Activated CD4-positive, alpha-beta T cell treated with anti-CD3 and anti-CD28 coated beads, Interleukin-2, amount 10 ng/mL, durations not matched to agents 7 days and 5 days (primary cell): ENCODE measurements at places on chromosomes 12 and 14. TPM values are rescaled to one million over a fixed set of nuclear protein-coding genes. Genes with fewer than 3 reads are reported as not detected.

DNA sequence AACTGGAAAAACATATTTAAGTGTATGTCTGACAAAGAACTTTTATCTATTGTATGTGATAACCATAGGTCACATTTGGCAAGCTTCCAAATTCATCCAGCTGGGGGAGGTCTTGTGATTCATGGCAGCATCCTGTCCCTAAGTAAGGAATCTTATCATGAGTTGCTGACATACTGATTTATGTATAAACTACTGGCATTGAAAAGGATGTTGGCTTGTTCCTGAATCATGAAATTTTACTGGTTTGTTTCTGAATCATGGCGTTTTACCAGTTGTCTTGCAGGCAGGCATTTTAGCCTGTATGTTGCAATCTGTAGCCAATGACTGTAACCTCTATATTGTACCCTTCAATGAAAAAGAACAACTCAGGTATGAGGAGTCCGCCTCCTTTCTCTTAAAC lies 244.8 kb downstream of the IPO8 start:
- no peak for DNase-seq

DNA sequence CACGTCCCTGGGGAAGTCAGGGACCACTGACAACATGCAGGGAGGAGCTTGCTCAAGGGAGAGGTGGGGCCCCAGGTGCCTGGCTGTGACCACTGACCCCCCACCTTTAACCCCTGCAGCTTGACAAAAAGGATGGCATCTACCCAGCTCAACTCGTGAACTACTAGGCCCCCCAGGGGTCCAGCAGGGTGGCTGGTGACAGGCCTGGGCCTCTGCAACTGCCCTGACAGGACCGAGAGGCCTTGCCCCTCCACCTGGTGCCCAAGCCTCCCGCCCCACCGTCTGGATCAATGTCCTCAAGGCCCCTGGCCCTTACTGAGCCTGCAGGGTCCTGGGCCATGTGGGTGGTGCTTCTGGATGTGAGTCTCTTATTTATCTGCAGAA lies 26.3 kb downstream of the HIP1R start:
- DNase-seq: no peak

OAS1 gene
- total RNA-seq: 197 TPM

DNA sequence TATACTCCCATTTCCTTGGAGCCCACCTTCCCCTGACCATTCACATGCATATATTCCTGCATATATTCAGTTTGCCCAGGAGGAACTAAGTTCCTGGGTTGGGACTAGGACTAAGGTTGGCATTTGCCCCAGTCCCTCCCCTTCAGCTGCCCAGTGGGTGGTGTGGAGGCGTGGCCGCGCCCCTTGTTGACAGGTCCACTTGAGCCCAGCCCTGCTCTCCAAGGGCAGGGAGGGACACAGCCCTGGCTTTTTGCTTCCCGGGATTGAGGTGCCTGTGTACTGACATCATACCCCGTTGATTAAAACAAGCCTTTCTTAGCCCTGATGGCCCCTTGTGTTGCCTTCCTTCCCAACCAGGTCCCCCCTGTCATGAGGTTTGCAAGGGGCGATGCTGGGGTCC lies 7.3 kb downstream of the ERBB3 start:
- no peak for DNase-seq

GLS2 gene
- total RNA-seq: 1.9 TPM

GRCh38 chr14:95104911-95105310 lies 52.4 kb downstream of the DICER1 start:
- no peak for DNase-seq

GRCh38 chr12:1104088-1104800 lies 113.2 kb downstream of the ERC1 start:
- DNase-seq: no peak

DNA sequence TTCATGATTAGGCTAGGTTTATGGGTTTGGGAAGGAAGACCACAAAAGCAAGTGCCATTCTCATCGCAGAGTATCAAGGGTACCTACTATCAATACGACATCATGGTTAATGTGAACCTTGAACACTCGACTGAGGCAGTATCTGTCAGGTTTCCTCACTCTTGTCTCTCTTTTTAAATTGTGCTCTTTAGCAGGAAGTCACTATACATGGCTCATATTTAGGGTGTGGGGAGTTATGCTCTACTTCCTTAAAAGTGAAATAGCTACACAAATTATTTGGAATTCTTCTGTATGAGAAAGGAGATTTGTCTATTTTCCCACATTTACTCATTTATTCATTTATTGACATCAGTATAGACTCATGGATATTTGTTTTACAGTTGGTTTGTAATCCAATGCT lies 5.9 kb upstream of the CLEC4E start:
- DNase-seq: no peak

DNA sequence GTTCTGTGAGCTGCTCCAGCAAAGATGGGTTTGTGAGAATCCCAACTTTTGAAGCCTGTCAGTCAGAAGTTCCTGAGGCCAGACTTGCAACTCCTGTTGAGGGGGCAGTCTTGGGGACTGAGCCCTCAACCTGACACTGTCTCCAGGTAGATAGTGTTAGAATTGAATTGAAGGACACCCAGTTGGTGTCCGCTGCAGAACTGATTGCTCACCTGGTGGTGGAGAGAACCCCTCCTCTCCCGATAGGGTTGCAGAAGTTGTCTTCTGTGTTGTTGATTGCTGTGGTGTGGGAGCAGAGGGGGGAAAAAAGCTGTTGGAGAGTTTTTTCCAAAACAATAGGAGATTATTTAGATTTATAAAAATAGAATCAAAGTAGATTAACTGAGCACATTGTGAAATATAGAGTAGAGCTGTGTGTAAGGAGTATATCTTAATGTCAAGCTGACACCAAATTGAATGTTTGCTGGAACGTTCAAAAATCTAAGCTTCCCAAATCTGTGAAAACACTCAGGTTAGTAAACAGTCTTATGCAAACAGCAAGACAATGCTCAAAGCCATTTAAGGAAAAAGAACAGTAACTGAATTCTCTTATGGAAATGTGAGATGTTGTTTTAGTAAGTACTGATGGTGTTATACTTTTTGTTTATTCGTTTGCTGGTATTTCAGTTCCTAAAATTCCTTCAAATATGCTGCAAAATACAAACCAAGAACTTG lies 18.6 kb downstream of the HIF1A start:
- no peak for DNase-seq

CLEC7A gene
- total RNA-seq: not detected

- no peak for DNase-seq
Measured at GRCh38 chr12:52649066-52649465, 2.9 kb downstream of the KRT2 start.

DNA sequence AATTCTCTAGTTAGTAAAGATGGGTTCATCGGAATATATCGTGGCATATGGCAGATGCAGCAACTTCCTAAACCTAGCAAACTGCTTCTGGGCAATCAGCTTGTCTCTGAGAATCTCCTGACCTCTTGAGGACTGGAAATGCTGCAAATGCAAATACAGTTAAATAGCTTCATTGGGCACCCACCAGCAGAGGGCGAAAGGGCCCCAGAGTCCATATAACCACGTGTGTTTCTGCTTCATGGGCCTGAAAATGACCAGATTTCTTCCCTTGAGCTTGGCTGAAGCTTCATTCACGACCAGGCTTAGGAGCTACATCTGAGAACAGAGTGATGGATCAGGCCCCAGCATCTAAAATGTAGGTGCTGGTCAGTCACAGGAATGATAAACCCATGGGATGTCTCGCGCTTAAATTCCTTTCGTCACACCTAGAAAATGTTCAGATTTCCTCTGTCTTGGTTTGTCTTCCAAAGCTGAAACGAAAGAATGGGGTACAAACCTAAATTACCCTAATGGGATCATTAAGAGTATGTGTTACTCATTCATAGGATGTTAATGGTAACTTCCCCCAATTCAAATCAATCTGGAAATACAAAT lies 1482.5 kb upstream of the TMEM132C start:
- peak; percentile 12 for DNase-seq

CLEC9A gene
- not detected for total RNA-seq

ST8SIA1 gene
- total RNA-seq: 0.62 TPM

DNA sequence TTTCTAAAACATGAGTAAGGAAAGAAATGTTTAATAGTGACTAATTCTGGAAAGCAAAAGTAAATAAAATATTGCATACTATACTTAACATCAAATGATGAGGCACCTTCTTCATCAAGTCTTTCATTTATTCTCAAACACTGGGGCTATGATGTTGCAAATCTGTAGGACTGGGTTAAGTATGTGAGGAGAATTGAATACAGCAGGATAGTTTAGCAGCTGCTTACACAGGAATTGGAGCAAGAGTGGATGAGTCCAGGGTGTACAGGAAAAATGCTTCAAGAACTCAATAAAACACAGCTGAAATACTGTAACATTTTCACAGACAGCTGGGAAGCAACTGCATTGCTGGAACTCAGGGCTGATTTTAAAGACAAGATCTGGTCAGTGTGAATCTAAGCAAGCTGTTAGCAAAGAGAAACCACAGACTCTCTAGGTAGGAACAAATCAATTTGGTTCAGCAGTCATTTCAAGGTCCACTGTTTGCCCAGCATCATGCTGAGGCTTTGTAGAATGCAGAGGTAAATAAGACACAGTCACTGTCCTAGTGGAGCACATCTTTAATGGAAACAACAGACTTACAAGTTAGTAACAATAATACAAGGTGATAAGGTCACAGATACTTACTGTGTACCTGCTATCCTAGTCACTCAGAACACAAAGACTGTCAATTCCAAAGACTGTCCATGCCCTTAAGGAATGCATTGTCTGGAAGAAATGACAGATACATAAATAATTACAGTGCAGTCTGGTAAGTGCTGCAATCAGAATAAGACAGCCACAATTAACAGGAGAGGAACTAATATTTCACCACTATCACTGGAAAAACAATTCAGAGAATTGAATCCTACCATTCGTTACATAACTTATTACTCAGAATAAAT lies 96.8 kb upstream of the DACT1 start:
- no peak for DNase-seq

DNA sequence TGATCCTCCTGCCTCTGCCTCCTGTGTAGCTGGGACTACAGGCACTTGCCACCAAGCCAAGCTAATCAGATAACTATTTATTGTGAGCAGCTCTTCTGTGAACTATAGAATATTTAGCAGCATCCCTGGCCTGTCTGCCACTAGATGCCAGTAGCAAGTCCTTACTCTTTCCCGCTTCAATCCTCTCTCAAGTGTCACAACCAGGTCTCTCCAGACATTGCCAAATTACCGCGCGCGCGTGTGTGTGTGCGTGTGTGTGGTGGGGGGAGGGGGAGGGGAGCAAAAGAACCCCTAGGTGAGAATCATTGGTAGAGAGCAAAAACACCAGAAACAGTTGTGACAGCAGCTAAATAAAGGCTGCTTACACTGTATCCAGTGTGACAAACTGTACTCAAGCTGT lies 49.9 kb downstream of the PPP2R5E start:
- DNase-seq: no peak

IGFBP6 gene
- total RNA-seq: 0.37 TPM

GRCh38 chr12:8662593-8662992 lies at the start of gene MFAP5:
TSS of gene MFAP5 (minus strand) at chr12:8662826. CDS start at chr12:8662104, 722 bp downstream.
- DNase-seq: no peak

PLEKHG7 gene
- not detected for total RNA-seq

- no peak for DNase-seq
Measured at GRCh38 chr12:43063650-43064049, 474.1 kb upstream of the PRICKLE1 start.

DNA sequence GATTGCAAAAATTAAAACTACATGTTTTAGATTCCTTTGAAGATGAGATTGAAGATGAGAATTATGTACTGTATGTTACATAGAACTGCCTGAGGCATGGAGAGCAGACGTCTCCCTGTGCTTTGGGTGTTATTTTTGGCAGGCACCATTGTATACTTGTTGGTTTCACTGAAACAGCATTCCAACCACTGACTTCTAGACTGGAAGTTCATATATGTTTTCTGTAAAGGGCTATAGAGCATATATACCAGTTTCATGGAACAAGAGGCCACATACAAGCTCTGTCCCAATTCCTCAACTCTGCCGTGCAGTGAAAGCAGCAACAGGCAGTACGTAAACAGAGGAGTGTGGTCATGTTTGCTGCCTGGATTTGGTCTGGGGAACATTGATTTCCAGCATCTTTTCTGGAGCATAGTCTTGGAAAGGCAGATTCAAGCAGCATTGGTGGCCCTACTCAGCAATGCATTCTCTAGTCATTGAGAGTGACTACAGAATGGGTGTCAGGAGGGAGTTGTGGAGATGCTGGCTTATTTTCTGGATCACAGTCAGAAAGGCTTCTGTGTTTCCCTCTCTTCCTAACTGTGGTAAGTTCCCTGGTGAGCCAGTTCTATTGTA lies 57.6 kb upstream of the CNTN1 start:
- DNase-seq: no peak

WNT1 gene
- total RNA-seq: 0.17 TPM

SLC24A4 gene
- not detected for total RNA-seq

TMCC3 gene
- total RNA-seq: 0.23 TPM

GRCh38 chr12:81077686-81078441 lies at the start of gene ACSS3:
TSS of gene ACSS3 (plus strand) at chr12:81078079. CDS start at chr12:81078121, 42 bp downstream.
- DNase-seq: no peak

DNA sequence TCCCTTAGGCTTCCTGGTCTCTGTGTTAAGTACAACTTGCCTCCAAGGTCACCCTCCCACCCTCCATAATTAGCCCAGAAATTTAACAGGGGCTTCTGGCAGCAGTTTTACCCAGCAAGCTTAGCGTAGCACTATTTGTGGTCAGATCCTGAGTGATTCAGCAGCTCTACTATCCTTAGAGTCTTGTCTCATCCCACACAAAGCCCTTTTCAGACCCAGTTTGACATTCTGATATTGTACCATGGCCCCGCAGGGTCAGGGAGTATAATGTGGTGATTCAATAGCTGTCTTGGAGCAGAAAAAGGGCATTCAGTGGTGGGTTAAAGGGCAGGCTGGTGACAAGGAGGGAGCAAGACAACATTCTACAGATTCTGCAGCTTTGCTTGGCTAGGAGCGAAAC lies 153.8 kb upstream of the DDHD1 start:
- DNase-seq: no peak
